ENCODE measurements at places on chromosomes 2 and 18.

DNA sequence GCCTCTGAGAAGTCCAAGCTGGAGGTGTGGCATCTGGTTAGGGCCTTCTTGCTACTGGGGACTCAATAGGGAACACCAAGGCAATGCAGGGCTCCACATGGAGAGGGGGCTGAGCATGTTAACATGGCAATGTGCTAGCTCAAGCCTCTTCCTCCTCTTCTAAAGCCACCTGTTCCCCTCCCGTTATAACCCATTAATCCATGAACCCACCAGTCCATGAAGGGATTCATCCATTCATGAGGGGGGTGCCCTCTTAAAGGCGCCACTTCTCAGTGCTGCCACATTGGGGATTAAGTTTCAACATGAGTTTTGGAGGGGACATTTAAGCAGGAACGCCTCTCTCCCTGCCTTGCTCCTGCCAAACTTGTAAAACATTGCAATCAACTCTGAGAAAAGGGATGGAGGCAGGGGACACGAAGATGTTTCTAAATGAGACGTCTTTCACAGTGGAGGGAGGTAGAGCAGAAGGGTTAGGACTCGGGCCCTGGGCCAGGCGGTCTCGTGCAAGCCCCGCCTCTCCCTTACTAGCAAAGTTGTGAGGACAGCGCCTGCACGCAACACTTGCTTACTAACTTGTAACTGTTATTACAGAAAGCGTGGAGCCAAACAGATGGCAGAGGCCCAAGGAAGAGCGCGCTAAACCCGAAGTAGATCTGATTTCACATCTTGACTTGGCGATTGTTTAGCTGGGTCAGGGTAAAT lies 118.2 kb upstream of the ZNF516 start:
- DNase-seq = no peak

DNA sequence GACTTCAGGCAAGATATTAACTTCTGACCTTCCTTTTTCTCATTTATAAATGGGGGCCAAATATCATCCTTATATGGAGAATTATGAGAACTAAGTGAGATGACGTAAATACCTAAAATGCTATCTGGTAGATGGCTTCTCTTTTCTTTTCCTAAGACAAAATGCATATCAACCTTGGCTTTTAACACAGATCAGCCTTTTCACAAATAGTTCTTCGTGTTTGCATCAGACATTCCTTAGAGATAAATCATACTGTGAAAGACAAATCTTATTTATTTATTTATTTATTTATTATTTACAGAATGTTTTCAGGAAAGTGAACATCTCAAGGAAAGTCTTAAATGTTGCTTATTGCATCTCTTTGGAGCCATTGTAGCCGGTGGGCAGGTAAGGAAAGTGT lies 62.8 kb downstream of the NBEAL1 start:
- DNase-seq = no peak

DNA sequence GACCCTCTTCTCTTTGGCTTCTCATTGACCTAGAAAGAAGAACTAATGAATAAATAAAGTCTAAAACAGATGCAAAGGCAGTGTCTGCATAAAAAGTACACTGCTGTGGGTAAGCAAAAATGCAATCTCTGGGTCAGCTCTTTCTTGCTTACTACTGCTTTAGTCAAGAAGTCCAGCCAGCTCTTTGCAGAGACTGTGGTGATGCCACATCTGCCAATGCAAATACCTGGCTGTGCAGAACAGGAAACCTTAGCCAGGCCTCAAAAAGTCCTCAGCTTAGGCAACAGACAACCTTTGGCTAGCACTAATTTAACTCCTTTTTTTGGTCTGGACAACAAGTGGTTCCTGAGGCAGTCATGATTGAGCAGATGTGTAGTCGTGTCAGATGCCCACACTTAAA lies 73.6 kb upstream of the RND3 start:
- DNase-seq = no peak

DNA sequence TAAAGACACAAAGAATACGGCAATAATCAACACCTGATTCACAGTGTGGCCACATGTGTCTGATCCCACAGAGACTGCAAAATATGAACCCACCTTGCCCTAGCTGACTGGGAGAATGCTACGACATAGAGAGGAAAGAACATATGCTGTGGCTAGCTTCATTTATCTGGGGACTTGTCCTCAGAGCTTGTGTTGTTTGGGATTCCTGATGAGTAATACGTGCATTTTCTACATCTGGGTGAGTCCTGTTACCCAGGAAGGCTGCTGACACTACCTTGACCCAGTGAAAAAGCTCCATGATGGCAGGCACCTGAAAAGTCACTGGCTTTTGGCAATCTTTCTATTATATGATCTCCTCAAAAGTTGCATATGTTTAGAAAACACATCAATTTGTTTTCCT lies 427.7 kb upstream of the LYPD1 start:
- no peak for DNase-seq

GRCh38 chr2:65326276-65326675 lies 98.6 kb downstream of the ACTR2 start:
- no peak for DNase-seq

- DNase-seq = no peak
Observed at GRCh38 chr2:7272210-7272609, 355.0 kb downstream of the RNF144A start.
